ENCODE measurements at places on chromosomes 4 and X.

DNA sequence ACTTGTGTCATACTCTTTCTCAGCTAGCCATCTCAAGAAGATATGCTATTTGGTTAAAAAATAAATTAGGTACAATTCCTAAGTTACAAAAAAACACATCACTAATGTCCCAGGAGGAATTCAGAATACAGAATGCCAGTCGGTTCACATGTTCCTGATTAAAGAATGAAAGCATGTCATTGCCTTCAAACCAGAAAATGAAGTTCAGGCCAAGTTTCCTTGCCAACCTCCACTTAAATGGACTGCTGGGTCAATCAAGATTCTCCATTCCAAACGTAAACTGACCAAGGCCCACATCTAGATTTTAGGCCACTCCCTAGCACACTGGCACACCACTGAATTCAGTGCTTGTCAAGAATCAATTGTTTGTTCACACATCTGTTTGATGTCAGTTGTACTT, 6.5 kb downstream of the PIGA start:
- DNase-seq = no peak

DNA sequence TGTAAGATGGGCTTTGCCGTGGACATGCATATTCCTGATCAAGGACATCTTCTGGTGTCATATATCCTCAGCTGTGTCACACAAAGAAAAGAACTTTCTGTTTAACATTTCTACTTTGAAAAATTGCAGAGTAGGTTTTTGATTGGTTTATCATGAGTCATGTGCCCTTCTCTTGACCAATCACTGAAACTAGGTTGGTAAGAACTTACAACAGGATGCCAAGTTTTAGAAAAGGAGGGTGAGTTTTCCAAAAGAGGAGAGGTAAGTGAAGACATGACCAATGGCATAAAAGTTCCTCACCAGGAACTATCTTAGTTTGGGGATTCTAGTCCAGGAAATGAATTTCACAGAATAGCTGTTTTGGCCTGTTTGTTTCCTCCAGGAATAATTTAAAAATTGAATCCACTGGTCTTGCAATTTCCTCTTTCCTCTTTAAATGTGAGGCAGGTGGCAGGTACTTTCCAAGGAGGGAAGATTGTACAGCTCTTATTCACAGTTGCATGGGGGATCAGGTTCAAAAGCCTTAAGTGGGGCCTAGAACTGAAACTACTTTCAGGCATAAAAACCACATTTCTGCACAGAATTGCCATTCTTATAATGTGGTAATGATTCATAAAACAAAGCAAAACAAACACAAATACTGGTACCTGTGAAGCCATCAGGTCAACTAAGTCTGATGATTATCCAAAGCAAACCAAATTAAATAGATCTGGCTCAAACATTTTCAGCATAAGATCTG, 1114.5 kb upstream of the LCORL start:
- no peak for DNase-seq

DNA sequence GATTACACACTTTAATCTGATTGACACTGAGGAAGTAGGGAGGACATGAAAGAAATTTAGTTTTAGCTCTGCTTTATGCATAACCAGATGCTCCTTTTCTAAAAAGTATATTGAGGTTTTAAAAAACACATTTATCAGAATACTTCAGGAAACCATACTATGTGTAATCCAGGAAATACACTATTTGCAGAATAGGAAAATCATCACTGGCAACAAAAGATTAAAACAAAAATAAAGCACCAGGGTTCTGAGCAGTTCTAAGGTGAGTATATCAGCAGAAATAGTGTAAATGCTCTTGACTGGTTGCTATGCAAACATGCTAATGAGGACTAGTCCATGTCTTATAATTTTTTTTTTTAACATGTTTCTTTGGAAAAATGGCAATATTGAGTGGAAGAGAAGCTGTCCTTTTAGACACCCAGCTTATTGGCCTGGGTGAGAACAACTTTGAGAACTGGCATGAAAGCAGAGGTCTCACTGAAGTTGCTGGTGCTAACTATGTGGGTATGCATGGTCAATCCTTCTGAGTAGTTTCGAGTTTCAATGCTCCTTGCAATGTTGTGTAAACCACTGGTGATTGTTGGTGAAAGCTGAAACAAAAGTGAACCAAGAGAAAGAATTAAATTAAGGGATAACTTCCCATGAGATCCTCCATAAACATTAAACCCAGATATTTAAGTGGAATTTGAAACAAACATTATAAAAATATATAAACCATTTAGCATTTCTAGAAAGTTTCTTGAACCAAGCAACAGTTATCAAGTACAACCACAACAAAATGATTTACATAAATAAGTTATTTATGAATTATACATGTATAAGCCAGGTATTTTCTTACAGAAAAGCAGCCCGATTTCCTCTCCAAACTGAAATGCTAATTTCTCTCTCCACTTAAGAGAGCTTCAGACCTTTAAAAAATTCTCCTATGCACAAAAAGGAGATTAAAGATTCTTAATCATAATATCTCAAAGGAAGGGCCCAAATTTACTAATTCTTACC, 20.4 kb upstream of the SCD5 start:
- DNase-seq = no peak

GRCh38 chr4:101596781-101597552, 193.6 kb upstream of the BANK1 start:
- no peak for DNase-seq

- no peak for DNase-seq
Measured at GRCh38 chrX:68588602-68589371, 58.7 kb upstream of the STARD8 start.

DNA sequence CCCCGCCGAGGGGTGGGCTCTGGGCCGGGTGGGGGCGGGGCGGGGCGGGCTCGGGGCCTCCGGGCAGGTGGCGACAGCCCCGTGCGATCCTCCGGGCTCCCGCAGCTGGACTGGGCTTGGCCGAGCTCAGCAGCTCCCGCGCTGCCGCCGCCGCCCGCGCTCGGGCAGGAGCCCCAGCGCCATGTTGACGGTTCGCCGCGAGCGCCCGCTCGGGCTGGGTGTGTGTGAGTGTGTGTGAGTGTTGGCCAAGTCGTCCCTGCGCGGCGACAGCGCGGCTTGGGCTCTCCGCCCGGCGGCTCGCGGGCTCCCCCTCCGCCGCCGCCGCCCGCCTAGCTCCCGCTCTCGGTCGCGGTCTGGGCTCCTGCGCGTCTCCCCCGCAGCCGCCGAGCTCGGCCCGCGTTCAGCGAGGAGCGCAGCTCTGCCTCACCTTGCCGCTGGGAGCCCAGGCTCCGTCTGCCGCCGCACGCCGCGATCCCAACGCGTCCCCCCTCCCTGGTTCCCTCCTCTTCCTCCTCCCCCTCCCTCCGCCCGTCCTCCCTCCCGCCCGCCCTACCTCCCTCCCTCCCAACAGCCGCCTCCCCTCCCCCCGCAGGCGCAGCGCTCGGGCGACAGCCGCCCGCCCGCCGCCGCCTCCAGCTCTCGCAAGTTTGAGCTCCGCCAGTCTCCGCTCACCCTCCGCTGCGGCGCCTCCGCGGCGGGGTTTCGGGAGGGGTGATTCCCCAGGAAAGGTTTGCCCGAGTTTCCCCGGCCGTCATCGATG, at the start of gene BCOR:
Gene BCOR (minus strand): TSS at position 455 of the 760 bp plus-strand sequence. CDS start 20,029 bp downstream, outside the sequence.
- DNase-seq = peak; percentile 48

DNA sequence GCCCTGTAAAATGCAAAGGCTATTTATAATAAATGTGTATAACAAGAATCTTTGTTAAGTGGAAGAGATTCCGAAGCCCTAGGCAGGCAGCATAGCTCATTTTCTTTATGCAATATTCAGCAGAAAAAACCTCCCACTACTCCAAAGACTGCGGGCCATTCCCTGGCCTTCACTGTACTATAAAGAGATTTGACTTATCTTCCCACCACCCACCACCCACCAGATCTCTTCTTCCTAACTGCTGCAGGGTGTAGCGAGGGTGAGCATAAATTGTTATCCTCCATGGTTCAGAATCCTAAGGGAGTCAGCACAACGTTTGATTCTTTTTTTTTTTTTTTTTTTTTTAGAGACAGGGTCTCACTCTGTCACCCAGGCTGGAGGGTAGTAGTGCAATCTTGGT, 114.8 kb downstream of the NSUN7 start:
- no peak for DNase-seq

DNA sequence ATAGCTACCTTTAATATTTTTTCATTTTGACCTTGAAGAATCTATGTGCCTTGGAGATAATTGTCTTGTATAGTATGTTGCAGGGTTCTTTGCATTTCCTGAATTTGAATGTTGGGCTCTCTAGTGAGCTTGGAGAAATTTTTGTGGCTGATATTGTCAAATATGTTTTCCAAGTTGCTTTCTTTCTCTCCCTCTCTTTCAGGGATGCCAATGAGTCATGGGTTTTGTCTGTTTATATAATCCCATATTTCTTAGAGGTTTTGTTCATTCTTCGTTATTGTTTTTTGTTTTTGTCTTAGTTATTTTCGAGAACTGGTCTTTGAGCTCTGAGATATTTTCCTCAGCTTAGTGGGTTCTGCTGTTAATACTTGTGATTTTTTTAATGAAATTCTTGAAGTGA, 20.7 kb downstream of the RAB40AL start:
- DNase-seq = no peak

DNA sequence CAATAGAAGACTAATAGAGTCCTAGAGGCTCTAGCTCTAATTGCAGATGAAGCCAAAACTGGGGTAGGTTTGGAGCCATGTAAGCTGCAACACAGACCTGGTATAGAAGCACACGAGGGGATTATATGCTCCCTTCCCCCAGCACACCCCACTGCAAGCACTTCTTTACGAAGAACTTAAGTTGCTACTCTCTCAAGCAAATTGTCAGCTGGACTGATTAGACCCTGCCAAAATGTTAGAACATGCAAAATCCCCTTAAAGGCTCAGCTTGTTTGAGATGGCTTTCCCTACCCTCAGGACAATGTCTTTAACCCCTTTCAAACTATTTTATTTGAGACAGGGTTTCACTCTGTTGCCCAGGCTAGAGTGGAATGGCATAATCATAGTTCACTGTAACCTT, 4.7 kb upstream of the KIAA1210 start:
- no peak for DNase-seq

GRCh38 chr4:39435659-39436563, 22.8 kb downstream of the RPL9 start:
- no peak for DNase-seq

GRCh38 chr4:84058201-84058600, 440.9 kb downstream of the NKX6-1 start:
- no peak for DNase-seq

Measured in stimulated activated CD4-positive, alpha-beta T cell treated with anti-CD3 and anti-CD28 coated beads, Interleukin-1b, Interleukin-23, amount 100 ng/mL, for 1 hour (primary cell).